ENCODE measurements at places on chromosomes 12 and 14.

- no peak for DNase-seq
Observed at GRCh38 chr14:20412411-20412810, 890 bp downstream of the TEP1 start.

GRCh38 chr12:43540470-43540869 is 11.5 kb downstream of the ADAMTS20 start:
- DNase-seq, result no peak

DNA sequence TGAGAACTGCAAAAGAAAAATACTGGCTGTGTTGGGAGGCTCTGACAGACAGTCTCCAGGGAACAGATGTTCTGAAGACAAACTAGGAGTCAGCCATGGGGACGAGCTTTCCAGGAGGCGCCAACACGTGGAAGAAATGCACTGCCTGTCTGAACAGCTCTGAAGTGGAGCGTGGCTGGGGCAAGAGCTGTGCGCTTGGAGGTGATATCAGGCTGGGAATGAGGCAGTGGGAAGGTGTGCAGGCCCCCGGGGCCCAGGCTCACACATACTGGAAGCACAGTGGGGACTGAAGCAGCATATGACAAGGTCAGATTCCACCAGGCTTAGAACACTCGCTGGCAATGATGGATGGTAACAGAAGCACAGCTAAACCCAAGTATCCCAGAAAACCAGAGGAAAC is 17.5 kb downstream of the APPL2 start:
- DNase-seq, result no peak

- no peak for DNase-seq
Observed at GRCh38 chr12:68943848-68944247, 10.9 kb upstream of the CPM start.

GRCh38 chr12:60114169-60114568 is 518.3 kb downstream of the SLC16A7 start:
- no peak for DNase-seq

GRCh38 chr14:61250063-61250462 is 31.1 kb downstream of the TMEM30B start:
- no peak for DNase-seq

GRCh38 chr14:58725226-58725625 is 87.5 kb downstream of the DACT1 start:
- no peak for DNase-seq

DNA sequence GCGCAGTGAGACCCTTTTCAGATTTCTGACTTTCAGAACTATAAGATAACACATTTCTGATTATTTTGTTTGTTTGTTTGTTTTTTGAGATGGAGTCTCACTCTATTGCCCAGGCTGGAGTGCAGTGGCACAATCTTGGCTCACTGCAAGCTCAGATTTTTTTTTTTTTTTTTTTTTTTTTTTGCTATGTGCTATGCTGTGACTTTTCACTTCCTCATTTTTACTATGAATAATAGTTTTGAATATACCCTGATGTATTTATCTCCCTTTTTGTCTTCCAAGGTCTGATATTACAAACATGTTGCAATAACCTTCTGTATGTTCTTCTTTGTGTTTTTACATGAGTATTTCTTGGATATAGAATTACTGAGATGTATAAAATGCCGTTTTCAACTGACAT is 658.7 kb upstream of the SEL1L start:
- DNase-seq, result no peak

- DNase-seq, result no peak
Observed at GRCh38 chr14:97137705-97138104, 340.5 kb downstream of the VRK1 start.

GRCh38 chr12:86331012-86331411 is 74.8 kb upstream of the MGAT4C start:
- DNase-seq, result no peak

DNA sequence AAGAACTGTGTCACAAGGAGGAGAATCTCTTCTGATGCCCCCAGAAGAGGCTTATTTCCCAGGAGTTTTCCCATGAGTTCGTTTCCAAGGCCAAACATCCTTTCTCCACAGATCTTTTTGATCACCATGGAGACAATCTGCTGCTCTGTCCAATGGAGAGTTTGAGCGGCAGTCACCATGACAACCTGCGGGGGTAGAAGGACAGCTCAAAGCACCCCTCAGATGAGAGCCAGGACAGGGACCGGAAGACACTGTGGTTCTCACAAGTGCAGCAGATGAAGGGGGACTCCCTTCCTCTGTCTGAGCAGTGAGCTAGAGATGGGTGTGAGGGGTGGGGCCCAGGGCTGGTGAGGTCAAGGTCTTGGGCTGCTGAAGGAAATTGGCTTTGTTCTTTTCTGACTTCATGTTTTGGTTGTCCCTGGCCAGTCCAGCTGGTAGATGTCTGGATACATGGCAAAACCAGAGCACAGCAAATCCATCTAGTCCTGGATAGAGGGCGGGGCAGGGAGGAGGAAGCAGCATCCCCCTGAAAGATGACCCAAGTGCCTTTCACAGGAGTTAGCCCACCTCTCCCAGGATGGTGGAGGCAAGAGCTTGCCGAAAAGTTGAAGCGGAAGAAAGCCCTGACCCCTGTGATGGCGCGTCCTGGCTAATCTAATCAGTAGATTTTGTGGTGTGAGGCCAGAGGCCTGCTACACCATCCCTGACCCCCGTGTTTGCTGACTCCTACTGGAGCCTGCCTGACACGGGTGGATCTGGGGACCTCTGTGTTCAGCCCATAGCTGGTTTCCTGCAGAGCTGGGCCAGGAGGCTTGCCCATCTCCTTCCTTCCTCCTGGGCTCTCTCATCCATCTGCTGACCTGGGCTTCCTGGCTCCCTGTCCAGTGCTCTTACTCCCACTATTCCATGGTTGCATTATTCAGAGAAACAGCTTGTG is 24.4 kb downstream of the DHRS2 start:
- no peak for DNase-seq

- DNase-seq, result no peak
Observed at GRCh38 chr12:56298828-56299227, 1.3 kb downstream of the CS start.

GRCh38 chr12:46459861-46460545 is 87.4 kb upstream of the SLC38A2 start:
- DNase-seq, result peak; percentile 50

GRCh38 chr14:31297701-31298344 is 90.2 kb upstream of the HECTD1 start:
- no peak for DNase-seq

DNA sequence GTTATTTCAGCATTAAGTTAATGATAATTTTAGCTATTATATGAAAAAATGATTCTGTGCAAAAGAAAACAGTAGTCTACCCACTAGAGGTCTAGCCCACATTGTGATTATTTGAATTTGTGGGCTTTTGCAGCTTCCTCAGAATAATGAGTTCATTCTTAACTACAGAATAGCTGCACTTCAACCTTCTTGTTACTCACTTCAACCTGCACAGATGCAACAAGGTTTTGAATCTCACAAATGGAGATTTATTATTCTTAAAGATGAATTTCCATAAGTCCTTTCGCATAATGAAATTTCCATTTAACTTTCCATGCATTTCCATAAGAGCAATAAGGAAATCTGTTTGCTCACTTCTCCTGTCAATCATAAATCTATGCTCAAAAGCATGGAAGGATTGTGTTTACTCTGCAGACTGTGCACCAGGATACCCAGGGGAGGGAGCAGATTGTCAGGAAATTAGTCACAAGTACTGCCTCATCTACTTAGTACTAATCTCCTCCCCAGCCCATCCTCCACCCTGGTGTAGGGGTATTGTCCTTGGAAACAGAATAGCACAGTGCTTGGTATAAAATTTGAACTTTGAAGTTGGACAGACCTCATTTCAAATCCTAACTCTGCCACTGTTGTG is 24.1 kb downstream of the PTGER2 start:
- DNase-seq, result no peak

DNA sequence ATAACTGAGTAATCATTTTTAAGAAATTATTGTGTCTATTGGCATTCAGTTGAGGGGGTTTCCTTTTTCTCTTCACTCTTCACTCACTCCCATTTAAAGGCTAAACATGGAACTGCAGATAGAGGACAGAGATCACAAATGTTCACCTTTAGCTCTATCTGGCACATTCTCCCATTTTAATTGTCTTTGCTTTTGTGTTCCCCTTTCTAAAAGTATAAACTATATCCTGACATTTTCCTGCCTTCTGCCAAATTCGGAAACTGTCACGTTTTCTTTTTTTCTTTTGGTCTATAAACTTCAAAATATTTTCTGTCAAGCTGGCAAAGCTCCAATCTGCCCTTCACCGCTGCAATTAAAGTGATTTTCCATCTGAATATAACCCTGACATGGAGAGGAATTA is 219.8 kb upstream of the CDKN3 start:
- DNase-seq, result no peak

GRCh38 chr12:59973515-59973914 is 377.7 kb downstream of the SLC16A7 start:
- DNase-seq, result no peak

- DNase-seq, result no peak
Observed at GRCh38 chr12:120500581-120500980, 4.7 kb downstream of the DYNLL1 start.

Measured in CD4-positive, alpha-beta T cell treated with Interleukin-6 for 4 hours (primary cell).